ENCODE measurements at places on chromosomes 12 and 14. TPM values are rescaled to one million over a fixed set of nuclear protein-coding genes. Genes with fewer than 3 reads are reported as not detected.

GRCh38 chr12:132324841-132325732 is 4.3 kb downstream of the GALNT9 start:
- peaks cover 75% of the 10 kb centered on the region for H3K27me3 ChIP-seq
- no peak overlapping the region for H3K27ac ChIP-seq
- H3K36me3 ChIP-seq: no peaks in the 10 kb centered on the region
- H3K4me1 ChIP-seq: no peaks in the 10 kb centered on the region

- H3K27ac ChIP-seq: no peak overlapping the region
- no peaks in the 10 kb centered on the region for H3K36me3 ChIP-seq
- H3K4me1 ChIP-seq: no peaks in the 10 kb centered on the region
- no peak overlapping the region for H3K4me3 ChIP-seq
Measured at GRCh38 chr12:122951406-122951805, 14.9 kb downstream of the ABCB9 start.

GRCh38 chr12:49942512-49942893 is 8.0 kb upstream of the AQP2 start:
- peaks cover 9% of the 10 kb centered on the region for H3K4me1 ChIP-seq
- no peaks in the 10 kb centered on the region for H3K36me3 ChIP-seq
- H3K27ac ChIP-seq: no peak overlapping the region
- no peak for DNase-seq
- H3K4me3 ChIP-seq: no peak overlapping the region
- H3K27me3 ChIP-seq: peaks cover 27% of the 10 kb centered on the region

- H3K4me1 ChIP-seq: no peaks in the 10 kb centered on the region
- no peaks in the 10 kb centered on the region for H3K36me3 ChIP-seq
- no peak overlapping the region for H3K4me3 ChIP-seq
- H3K27me3 ChIP-seq: no peaks in the 10 kb centered on the region
Measured at GRCh38 chr14:63650256-63650952, 8.7 kb upstream of the WDR89 start.

- H3K36me3 ChIP-seq: no peaks in the 10 kb centered on the region
- no peak for DNase-seq
- no peaks in the 10 kb centered on the region for H3K27me3 ChIP-seq
Measured at GRCh38 chr14:104423701-104424405, 155.7 kb upstream of the C14orf180 start.

DNA sequence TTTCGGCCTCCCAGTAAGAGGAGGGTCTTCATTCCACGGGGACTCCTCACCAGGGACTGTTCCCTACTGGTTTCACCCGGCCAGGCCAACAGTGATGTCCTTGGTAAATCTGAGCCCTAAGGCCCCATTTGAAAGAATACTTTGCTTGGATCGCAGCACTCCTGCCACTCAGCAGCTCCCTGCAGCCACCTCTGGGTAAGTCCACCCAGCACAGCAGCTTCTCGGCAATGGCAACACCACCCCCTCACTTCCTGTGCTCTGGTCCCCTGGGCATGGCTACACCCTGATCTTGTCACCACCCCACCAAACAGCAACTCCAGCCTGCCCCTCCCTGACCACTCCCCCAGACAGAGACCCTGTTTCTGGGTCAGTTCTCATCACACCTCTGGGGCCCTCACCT is 100.3 kb downstream of the SETD3 start:
- no peaks in the 10 kb centered on the region for H3K4me1 ChIP-seq
- no peaks in the 10 kb centered on the region for H3K36me3 ChIP-seq
- no peak for DNase-seq
- no peak overlapping the region for H3K27ac ChIP-seq

- no peak for DNase-seq
- no peak overlapping the region for H3K4me3 ChIP-seq
- no peaks in the 10 kb centered on the region for H3K36me3 ChIP-seq
Measured at GRCh38 chr12:57603324-57603723, 1.3 kb upstream of the DTX3 start.

GRCh38 chr14:21521501-21521900 is 4.6 kb downstream of the SALL2 start:
- peaks cover 73% of the 10 kb centered on the region for H3K4me1 ChIP-seq
- H3K27me3 ChIP-seq: no peaks in the 10 kb centered on the region
- H3K27ac ChIP-seq: peak overlapping the region; percentile 76
- no peak for DNase-seq
- H3K4me3 ChIP-seq: peak overlapping the region; percentile 23

- H3K27me3 ChIP-seq: peaks cover 26% of the 10 kb centered on the region
- H3K27ac ChIP-seq: no peak overlapping the region
- peaks cover 17% of the 10 kb centered on the region for H3K4me1 ChIP-seq
Measured at GRCh38 chr14:38391334-38391733, 135.4 kb upstream of the CLEC14A start.

DNA sequence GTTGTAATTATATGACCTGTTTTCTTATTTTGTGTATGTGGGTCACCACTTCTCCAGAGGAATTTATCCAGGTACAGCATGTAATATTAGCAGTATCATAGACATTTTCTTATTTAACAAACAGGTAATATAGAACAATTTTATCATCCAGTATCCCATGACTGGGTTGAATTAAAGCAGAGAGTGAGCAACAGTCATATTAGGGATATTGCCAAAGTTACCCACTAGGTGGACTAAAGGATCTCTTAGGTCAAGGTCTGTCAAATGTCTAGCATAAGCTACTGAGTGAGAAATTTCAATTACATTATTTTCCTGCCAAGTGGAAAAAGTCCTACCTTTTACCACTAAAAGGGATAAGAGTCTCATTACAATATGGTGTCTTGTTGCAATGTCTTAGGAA is 62.1 kb upstream of the TRIM9 start:
- H3K4me3 ChIP-seq: no peak overlapping the region
- DNase-seq: no peak
- H3K4me1 ChIP-seq: no peaks in the 10 kb centered on the region
- H3K36me3 ChIP-seq: no peaks in the 10 kb centered on the region
- no peaks in the 10 kb centered on the region for H3K27me3 ChIP-seq

- H3K36me3 ChIP-seq: no peaks in the 10 kb centered on the region
- H3K27ac ChIP-seq: no peak overlapping the region
- DNase-seq: peak; percentile 73
- no peaks in the 10 kb centered on the region for H3K4me1 ChIP-seq
- H3K4me3 ChIP-seq: no peak overlapping the region
- no peaks in the 10 kb centered on the region for H3K27me3 ChIP-seq
Measured at GRCh38 chr14:49303946-49304516, 282.1 kb downstream of the RPS29 start.

The ACOT6 gene
- not detected for total RNA-seq

The C3AR1 gene
- not detected for total RNA-seq

The FOXN4 gene
- total RNA-seq: not detected

The HRK gene
- total RNA-seq: not detected

The ANO2 gene
- 4.0 TPM for total RNA-seq

The EID3 gene
- 4.3 TPM for total RNA-seq

The RPGRIP1 gene
- 3.4 TPM for total RNA-seq

The METTL17 gene
- 155 TPM for total RNA-seq
